ENCODE measurements at places on chromosomes 11 and 22.

GRCh38 chr22:37079668-37080171 lies 28.2 kb downstream of the KCTD17 start:
- DNase-seq = peak; percentile 90

GRCh38 chr22:33639588-33640254 lies 280.6 kb downstream of the LARGE1 start:
- DNase-seq = no peak

DNA sequence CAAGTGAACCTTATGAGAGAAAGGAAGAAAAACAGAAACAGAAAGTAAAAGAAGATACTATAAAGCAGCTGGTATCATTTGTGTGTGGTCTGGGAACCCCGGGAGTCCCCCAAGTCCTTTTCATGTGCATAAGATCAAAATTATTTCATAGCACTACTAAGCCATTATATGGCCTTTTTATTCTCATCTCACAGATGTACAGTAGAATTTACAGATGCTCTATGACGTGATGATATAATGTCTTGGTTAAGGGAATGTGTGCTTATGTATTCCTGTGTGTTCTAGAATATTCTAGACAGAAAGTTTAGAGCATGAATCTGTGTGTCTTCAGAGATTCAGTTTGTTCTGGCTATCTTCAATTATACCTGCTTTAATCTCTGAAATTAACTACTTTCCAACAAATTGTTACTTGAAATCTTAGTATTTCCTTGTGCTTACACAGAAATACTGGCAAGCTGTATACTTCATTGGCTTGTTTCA lies 8.6 kb upstream of the TPP1 start:
- DNase-seq = peak; percentile 61

- no peak for DNase-seq
These were observed 79.0 kb downstream of the FDX1 start for GRCh38 chr11:110508786-110509185.

DNA sequence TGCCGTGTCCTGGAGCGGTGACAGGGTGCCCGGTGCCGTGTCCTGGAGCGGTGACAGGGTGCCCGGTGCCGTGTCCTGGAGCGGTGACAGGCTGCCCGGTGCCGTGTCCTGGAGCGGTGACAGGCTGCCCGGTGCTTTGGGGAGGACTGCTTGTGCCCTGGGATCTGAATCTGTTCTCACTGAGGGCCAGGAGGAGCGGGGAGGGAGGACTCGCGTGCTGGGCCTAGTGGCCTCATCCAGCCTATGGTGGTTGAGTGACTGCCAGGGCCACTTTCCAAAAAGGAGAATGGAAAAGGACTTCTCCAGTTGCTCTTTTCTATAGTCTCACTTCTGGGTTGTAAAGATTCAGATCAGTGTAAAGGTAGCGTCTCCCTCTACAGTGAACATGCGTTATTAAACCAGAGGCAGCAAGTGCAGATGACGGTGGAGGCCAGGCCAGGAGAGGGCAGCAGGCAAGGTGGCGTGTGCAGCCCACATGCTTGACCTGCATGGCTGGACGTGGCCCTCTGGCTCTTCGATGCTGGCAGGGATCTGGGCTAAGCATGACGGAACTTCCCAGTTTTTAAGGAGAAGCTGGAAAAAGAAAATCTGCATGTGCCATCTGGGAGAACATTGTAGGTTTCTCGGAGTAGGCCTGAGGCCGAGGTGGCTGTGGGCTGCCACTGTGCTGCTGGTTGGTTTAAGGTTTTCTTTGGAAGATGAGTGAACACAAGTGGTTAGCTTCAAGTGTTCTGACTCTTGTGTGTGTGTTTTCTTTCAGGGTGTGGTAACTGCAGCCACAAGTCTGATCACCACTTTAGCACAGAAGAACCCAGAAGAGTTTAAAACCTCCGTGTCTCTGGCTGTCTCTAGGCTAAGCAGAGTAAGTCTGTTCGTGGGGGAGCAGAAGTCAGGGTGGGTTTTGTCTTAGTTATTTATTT lies 55.0 kb downstream of the AP2A2 start:
- DNase-seq = no peak

GRCh38 chr22:19146215-19146968 lies 1.9 kb upstream of the ESS2 start:
- no peak for DNase-seq

DNA sequence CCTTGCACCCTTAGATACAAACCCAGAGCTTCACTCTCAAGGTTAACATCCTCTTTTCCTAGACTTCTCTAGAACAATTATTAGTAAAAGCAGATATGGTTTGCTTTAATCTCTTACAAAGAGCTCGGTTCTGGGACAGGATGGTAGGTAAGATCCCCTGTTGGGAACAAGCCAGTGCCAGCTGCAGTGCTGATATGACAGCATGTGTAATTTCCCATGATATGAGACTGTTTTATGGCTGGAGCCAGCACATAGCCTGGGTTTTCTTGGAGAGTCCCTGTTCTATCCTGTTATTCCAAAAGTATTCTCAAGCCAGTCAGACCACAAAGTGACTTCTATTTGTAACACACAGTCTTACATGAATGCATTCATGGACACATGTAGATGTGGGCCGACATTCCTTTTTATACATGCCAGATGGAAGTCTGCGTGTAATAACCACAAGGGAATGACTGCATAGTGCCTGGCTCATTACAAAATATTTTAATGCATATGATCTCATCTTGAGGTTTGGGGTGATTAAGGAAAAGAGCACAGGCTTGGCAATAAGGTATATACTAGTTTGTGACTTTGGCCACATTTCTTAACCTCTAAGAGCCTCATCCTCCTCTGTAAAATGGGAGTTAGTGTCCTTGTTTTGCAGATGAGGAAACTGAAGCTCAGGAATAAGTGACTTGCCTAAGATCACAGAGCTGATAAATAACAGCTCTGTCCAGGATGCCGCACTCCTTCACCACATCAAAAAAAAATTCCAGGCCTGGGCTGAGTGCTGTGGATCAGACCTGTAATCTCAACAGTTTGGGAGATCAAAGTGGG lies 21.8 kb downstream of the CLMP start:
- DNase-seq = no peak

Measured in activated effector memory CD4-positive, alpha-beta T cell treated with anti-CD3 and anti-CD28 coated beads, Interleukin-2, amount 50 U/mL, for 16 hours (primary cell).